NCI-H1105 (cell line): ENCODE measurements at places on chromosomes 2 and 18.

DNA sequence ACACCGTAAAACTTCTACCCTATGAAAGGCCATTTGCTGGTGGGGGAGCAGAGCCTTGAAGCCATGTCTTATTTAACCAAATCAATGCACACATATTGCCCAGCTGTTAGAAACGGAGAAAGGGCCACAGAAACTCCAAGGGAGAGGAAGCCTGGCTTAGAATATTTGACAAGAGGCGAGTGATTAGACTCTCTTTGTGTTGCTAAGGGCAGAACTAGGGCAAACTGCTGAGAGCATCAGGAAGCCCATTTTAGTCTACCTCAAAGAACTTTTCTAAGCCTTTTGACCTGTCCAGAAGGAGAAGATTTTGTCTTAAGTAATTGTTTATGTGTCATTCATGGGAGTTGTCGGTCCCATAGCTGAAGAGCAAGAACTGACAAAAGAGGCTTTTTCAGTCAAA is 54.4 kb upstream of the CELF4 start:
- DNase-seq: no peak

- no peak for DNase-seq
Observed at GRCh38 chr2:31414601-31415241, at the start of gene XDH. Gene XDH (minus strand): TSS chr2:31414742. CDS start chr2:31414666, 76 bp downstream.

DNA sequence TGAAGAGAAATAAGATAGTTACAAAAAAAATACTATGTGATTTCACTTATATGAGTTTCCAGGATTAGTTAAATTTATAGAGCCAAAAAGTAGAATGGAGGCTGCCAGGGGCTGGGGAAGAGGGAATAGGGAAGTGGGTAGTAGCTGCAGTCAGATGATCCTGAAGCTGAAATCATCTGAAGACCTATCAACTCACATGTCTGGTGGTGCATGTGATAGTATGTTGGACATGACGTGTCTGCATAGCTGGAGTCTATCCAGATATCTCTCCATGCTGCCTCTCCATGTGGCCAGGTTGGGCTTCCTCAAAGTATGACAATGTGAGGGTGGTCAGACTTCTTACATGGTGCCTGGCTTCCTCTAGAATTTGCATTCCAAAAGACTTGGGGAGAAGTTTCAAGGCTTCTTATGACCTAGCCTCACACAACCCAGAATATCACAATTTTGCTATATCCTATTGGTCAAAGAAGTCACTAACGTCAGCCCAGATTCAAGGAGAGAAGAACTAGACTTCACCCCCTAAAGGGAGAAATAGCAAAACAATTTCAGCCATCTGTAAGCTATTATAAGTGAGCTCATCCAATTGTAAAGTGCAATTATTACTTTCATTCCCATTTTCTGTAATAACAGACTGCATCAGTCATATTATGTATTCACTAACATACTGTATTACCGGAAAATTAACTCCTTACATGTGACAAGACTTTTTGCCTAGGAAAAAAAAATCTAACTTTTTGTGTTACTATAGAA is 14.0 kb upstream of the ZNF396 start:
- no peak for DNase-seq

- DNase-seq: no peak
Observed at GRCh38 chr18:32674491-32674890, 98.3 kb downstream of the KLHL14 start.

DNA sequence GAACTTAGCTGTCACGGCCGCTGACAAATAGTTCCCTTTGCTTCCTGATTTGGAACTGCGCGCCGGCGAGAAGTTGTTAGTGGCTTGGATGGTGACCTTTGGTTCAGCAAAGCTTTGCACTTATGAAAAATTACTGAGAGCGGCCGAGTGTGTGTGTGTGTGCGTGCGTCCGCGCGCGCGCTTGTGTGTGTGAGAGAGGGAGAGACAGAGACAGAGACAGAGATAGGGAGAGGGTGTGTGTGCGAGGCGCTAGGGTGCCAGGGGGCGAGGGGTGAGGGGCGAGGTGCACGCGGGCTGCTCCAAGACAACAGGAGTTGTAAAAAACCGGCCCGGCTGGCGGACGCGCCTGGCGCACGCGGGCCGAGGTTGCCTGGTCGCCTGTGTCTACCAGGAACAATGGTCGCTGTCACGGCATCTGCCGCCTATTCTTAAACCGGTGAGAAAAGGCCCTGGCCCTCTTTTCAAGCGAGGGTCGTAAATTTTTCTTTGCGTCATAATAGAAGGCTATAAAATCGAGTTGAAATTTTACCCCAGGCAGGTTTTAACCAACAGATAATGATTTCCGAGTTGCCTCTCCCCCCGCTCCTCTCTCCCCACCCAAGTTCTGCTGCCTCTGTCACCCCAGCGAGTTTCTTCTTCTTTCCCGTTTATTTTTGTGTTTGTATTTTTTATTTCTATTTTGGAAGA is 535 bp downstream of the HOXD3 start:
- DNase-seq: peak; percentile 75

DNA sequence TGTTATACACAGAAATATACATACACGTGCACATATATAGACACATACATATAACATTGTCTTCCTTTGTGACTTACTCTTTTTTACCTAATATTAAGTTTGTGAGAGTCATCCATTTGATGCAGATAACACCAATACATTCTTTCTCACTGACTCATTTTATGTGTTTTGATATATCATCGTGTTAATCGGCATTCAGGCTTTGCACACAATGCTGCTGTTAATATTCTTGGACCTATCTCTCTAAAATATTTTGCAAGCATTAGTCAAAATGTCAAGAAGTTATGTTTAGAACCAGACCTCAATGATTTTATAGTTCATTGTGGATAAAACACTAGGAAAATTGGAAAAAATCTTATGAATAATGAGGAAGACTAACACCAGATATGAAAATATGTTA is 441.1 kb downstream of the LRATD1 start:
- no peak for DNase-seq

DNA sequence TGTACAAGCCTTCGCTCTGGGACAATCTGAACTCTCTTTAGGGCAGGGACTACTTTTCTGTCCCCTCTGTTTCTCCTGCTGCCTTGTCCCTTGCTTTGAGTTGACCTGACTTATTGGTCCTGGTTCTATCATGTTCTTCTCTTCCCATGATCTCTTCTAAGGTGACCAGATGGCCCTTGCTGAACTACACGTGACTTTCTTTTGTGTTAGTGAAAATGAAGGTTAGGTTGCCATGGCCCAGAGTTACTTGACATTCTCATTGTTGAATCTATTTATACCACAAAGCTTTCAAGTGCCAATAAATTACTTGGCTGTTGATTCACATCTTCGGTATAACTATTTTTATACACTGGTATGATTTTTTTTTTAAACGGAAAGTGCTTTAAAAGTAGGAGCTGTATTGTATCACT is 24.4 kb downstream of the MRPL33 start:
- no peak for DNase-seq

GRCh38 chr2:180169474-180169873 is 162.4 kb upstream of the CWC22 start:
- no peak for DNase-seq

GRCh38 chr2:71882236-71882946 is 265.3 kb downstream of the CYP26B1 start:
- DNase-seq: no peak

DNA sequence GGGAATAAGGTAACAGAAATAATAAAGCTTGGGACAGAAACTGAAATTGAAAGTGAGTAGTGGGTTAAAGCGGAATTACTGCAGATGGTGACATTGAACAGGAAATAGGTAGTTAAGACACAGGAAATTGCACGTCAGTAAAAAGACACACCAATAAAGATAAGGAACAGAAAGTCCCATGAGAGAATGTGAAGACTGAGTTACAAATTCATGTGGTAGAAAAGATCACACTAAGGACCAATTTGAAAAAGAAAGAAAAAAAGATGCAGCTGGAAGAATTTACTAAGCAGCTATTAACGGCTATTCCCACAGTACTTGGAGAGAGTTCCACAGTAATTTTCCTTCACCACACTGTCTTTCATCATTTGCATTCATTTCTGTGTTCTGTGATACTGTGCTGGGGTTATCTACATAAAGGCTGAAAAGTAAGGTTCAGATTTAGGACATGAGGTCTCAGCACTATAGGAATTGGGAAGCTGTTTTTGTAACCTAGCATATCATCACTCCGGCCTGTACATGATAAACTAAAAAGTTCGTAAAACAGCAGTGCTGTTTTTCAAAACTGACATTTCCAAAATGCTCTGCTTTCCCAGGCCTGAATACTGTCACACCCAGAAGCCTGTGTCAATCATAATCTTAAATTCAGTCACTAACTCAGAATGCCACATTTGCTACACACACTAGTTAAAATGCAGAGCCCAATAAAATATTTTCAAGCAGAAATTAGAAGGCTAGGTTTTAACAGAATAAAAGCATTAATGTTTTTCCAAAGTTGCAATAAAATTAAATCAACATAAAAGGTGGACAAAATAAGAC is 42.9 kb downstream of the SRBD1 start:
- no peak for DNase-seq

GRCh38 chr2:134365356-134365755 is 111.5 kb downstream of the MGAT5 start:
- DNase-seq: no peak

DNA sequence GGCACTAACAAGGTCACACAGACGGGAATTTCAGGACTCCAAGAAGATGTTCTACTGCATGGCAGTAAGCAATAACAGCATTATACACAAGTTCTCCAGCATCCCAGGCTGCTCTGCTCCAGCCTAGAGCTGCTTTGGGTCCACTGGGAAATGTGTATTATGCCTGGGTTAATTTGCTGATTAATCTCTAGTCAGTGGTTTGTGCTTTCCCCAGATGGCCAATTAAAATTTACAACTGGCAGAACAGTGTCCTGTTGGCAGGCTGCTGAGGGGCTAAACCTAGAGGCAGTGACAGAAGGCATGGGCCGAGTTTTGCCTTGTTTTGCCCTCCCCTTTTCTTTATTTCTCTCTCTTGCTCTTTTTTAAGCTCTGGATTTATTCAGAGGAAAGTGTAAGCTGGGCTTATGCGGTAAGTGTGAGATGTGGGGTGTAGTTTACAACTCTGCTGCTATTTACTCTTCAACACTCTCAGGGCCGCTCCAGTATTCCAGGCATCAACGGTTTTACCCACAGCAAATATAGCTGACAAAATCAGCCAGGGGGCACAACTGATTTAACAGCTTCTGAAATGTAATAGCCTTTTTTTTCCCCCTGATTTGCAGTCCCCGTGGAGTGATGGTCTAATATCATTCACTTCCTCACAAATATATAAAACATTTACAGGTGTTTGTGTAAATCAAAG is 348.0 kb downstream of the GPD2 start:
- no peak for DNase-seq

GRCh38 chr2:2892378-2892777 is 485.2 kb downstream of the EIPR1 start:
- no peak for DNase-seq
